ENCODE measurements at places on chromosomes 3 and 15.
A peak's percentile ranks its signal among the peaks of the same experiment; 100 is the strongest.

DNA sequence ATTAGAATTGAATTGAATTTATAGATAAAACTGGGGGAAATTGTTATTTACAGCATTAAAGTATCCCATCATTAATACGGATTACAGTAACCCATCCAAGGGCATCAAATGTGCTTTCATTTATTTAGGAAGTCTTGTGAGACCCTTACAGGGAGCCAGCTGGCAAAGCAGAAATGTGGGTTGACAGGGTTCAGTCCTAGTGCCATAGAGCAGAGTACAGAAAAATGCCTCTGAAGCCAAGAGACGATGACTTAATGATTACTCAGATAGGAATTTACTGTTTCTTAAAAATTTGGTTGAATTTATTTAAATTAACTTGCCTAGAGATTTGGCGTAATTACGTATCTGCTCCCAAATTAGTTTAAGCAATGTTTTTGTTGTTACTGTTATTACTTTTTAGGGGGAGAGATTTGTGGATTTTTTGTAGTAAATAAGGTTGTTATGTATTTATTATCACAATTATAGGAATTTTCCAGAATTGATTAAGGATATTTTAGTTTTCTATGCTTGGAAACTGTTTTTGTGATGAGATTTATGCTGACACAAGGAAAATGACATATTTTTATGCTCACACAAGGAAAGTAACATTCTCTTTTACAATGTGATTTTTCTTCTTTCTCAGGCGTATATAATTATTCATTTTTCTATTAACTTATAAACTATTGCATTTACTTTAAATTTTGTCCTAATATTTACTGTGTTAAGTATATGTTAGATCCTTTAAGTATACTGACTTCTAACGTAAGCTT, 152.0 kb downstream of the EPHA6 start:
- DNase-seq, result no peak

DNA sequence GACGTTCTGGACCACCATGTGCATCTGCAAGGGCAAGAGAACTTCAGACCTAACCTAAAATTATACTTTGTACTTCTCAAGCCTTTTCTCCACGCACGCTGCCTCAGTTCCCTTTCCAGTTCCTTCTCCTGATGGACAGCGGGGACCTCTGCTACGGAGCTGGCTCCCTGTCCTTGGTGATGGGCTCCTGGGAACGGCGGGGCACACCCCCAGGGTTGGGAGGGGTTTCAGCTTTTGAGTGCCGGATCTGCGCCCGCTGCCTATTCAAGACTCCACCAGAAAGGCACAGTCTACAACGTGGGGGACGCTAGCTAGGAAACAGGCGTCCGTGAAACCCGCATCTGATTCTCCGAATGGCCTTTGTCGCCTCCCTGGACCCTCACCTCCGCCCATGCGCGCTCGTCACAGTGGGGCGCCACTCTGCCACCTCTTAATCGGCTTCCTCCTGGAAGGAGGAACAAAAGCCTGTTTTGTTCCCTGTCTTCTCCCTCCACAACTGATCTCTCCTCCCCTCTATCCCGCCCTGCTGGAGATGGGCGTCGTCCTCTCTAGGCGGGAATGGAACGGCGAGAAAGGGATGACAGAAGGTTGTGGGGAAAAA, 2.2 kb downstream of the GPR149 start:
- peak; percentile 82 for DNase-seq

DNA sequence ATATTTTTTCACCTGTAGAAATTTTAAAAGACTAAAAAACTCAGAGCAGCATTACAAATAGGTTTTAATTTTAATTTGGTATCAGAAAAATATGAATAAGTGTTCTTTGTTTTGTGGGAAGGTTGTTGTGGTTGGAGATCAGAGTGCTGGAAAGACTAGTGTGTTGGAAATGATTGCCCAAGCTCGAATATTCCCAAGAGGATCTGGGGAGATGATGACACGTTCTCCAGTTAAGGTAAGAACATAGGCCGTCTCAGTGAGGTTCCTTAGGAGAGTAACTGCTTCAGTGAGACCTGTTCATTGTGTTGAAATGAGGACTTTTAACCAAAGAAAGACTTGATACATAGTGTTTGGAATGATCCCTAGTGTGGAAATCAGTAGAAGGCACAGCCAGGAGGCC, 44.8 kb downstream of the OPA1 start:
- no peak for DNase-seq

GRCh38 chr3:100457811-100458210, 34.6 kb upstream of the TMEM45A start:
- no peak for DNase-seq

DNA sequence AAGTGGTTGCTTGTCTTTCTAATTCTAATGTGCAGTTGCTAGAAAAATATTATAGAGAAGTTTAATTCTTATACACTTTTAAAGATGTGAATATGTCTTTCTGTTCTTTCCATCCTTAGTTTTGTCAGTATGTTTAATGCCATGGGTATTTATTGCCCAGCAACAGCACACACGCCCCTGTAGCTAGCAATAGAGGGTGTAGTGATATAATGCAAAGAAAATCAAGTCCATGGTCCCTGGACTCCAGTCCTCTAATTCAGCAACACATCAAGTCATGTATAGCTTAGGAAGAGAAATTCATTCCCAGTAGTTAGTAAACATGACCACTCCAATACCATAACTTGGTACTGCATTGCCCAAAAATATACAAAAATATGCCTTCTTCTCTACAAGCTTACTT, 292.4 kb upstream of the NR2F2 start:
- DNase-seq, result no peak

GRCh38 chr3:42192334-42193200, 73.4 kb downstream of the CCK start:
- no peak for DNase-seq

All from ecto neural progenitor cell (in vitro differentiated cells).